ENCODE measurements at places on chromosomes 6 and 20.

- no peak for DNase-seq
Observed at GRCh38 chr6:170410241-170410640, 103.7 kb downstream of the FAM120B start.

DNA sequence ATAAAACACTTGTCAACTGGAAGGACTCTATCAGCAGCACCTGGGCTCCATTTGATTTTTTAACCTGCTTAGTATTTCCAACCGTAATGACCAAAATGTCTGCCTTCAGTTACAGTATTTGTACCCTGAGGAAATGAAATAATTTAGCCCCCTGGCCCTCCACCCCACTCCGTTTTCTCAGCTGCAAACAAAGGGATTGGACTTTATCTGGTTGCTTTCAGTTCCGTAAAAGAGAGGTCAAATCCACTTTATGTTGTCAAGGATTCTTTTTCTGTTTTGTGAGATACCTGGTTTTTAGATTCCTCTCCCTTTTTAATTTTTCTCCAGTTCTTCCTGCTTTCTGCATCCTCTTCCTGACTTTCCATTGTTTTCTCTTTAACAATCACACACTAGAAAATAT, 64.4 kb upstream of the BMP2 start:
- no peak for DNase-seq

GRCh38 chr6:56463443-56463842, 179.2 kb downstream of the DST start:
- no peak for DNase-seq

- peak; percentile 88 for DNase-seq
Observed at GRCh38 chr6:25652007-25652515, at the start of gene SCGN. Gene SCGN (plus strand): TSS chr6:25652215. CDS start chr6:25652404, 189 bp downstream.

DNA sequence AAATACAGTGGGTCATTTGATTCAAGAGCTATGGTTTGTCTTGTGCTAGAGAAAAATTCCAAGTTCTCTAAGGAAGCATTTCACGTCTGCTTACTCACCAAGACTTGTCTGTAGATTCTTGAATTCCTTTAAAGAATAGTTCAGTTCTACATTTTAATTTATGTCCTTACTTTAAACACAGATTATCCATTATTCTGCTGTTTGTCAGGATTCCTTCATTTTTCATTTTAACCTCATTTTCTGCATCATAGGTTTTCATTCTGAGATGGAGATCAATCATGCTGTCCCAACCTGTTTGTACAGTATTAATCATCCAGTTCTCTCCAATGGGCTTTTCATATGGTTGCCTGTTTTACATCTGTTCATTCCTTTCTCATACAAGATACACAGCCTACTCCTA, 24.5 kb upstream of the POPDC3 start:
- DNase-seq: no peak

DNA sequence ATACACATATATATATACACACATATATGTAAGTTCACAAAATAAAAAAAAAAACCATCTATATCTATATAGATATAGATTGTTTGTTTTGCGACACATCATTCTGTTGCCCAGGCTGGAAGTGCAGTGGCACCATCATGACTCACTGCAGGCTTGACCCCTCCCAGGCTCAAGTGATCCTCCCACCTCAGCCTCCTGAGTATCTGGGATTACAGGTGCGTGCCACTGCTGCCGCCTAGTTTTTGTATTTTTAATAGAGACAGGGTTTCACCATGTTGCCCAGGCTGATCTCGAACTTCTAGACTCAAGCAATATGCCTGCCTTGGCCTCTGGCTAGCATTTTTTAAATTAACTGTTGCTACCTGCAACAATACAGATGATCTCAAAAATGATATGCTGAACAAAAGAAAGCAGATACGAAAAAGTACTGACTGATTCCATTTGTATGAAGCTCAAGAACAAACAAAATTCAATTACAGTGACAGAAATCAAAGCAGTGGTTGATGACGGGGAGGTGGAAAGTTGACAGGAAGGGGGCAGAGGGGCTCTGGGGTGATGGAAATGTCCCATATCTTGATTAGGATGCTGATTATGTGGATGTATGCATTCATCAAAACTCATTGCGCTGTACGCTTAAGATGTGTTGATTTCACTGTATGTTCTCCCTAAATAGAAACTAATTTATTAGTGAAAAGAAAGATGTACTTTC, 49.6 kb downstream of the ATXN1 start:
- DNase-seq: no peak

DNA sequence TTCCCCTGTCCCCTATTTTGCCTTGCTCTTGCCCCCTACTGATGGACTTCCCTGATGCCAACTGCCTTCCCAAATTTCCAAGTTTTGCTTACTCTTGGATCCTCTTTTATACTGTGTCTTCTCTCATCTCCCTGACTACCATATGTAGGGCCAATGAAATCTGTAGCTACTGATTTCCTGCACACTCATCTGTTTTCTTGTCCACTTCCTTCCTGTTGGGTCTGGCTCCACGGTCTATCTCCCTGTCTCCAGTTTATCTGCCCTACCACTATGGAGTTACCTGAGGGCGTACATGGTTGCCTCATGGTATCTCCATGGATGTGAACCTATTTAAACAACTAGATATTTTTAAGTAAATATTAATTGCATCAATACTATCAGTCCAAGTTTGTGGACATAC, 140.3 kb upstream of the MCHR2 start:
- DNase-seq: no peak

DNA sequence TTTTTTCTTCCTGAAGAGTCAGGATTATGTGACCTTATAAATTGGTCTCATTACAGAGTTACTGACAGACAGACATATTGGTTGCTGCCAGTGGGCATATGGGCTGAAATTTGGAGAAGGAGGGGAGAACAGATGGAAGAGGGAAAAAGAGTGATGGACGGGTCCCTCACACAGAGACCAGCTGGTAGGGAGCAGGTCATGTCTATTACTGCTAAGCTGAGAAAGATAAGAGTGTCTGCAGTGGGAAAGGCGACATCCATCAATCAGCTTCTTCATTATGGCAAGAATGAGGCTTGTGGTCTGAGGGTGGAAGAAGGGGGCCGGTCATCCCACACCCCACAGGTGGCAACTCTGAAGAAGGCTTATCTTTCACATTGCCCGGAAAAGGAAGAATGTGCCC, 353.8 kb upstream of the RSPO3 start:
- DNase-seq: no peak

DNA sequence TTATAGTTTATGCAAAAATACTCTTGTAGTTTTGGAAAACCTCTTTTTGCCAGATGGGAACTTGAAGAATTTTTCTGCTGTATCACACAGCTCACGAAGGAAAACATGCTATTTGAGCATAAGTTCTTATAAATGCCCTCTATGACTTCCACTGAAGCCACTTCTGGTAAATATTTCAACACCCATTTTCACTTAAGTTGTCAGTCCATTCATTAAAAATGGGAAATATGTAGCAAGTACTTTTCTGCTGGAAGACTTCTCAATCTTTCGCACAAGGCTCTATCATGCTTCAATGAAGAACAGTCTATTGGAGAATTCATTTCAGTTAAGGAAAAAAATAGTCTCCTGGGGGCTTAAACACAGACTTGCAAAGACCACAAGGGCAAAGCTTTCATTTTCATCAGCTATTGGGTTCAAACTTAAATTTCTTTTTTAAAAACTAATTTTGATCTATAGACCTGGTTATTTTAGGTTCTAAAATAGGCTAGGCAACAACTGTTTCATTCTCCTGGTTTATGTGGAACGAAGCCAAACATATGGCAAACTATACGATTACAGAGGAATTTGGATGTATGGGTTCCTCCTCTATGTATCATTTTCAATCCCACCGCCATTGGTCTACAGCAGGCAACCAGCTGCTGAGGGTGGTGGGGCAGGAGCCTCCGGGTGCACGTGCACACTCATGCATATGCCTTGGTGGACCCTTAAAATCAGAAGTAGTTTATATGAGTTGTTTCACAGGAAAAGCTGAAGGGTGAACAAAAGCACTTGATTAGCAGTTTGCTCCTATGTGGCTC, 38.7 kb downstream of the LAMA4 start:
- DNase-seq: no peak

GRCh38 chr6:3231247-3232016, 4.0 kb upstream of the TUBB2B start:
- DNase-seq: peak; percentile 92

GRCh38 chr6:67560068-67560467, 1075.0 kb upstream of the ADGRB3 start:
- DNase-seq: no peak

- DNase-seq: peak; percentile 92
Observed at GRCh38 chr20:325889-326644, 715 bp downstream of the SOX12 start.

DNA sequence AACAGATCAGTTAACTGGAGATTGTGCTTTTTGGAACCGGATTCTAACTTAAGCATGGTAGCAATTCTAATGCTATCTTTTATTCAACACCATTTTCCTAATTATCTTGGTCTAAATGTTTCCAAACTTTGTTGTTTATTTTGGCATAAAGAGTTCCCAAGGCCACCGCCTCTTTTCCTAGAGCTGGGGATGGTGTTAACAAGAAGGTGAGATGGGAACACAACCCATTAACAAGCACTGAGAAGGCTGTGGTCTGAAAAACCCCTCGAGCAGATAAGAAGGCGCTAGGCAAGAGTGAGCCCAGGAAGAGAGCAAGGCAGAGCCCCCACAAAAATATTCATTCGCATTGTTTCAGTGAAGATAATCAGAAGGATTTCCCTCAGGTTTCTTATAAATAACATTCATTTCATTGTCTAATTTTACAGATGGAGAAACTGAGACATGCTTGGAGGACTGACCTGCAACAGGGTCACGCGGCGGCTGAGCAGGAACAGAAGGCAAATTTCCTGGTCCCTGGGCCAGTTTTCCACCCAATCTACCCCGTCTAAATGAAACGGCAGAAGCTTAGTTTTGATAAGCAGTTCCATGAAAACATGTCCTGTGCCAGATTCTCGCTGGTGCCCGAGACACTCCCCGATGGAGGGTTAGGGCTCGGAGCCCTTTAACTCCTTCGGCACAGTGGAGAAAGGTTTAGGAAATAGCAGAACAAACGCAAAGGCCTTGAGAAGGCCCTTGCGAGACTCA, 155.6 kb downstream of the FOXC1 start:
- DNase-seq: no peak

DNA sequence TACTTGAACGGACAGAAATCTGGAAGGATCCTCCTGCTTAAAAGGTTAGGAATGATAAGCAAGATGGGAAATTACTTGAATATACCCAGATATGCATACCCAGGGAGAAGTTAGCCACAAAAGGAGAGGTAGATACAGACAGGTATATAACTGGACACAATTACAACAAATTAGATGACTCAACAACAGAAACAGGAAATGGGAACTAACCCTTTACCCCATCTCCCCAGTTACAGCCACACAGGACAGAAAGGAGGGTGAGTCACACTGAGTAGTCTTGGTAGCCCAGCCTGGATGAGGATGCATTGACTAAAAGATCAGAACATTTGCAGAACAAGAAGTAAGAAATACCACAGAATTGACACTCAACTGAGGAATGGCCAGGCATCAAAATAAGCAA, 61.2 kb downstream of the C6orf52 start:
- DNase-seq: no peak

DNA sequence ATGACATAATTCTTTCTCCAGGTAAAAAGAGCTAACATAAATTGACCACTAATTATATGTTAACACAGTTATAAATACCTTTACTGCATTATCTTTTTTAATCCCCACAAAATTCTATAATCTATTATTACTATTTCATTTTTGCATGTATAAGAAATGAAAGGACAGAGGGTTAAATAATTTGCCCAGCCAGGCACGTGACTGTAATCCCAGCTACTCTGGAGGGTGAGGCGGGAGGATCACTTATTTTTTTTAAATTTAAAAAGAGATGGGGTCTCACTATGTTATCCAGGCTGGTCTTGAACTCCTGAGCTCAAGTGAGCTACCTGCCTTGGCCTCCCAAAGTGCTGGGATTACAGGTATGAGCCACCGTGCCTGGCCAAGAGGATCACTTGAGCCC, 121.9 kb downstream of the SGK1 start:
- no peak for DNase-seq

DNA sequence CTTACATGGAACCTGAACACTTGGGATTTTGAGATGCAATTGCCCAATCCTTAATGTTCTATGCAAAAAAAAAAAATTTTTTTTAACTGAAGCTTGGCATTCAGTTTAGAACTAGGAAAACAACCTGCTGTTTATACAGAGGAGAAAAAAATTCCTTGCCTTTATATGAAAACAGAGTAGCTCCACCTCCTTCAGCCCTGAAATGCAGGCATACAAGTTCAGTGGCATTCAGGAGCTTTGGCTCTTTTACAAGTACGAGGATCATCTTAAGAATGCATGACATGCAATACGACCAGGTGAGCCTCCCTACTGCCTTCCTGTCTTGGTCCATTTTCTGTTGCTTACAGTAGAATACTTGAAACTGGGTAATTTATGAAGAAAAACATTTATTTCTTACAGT, 20.4 kb downstream of the PAX1 start:
- no peak for DNase-seq

GRCh38 chr6:19536838-19537237, 300.3 kb upstream of the ID4 start:
- DNase-seq: no peak

DNA sequence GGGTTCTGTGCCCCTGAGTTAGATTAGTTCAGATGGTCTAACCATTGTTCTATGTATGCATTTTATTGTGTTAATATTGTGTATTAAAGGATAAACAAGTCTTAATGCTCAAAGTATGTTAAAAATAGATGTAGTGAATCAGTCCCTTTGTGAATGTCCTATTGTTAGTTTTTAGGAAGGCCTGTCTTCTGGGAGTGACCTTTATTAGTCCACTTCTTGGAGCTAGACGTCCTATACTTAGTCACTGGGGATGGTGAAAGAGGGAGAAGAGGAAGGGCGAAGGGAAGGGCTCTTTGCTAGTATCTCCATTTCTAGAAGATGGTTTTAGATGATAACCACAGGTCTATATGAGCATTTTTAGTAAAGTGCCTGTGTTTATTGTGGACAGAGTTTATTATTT, 12.3 kb upstream of the HMGN4 start:
- DNase-seq: no peak

GRCh38 chr20:51695574-51696303, 72.5 kb downstream of the ATP9A start:
- DNase-seq: no peak

DNA sequence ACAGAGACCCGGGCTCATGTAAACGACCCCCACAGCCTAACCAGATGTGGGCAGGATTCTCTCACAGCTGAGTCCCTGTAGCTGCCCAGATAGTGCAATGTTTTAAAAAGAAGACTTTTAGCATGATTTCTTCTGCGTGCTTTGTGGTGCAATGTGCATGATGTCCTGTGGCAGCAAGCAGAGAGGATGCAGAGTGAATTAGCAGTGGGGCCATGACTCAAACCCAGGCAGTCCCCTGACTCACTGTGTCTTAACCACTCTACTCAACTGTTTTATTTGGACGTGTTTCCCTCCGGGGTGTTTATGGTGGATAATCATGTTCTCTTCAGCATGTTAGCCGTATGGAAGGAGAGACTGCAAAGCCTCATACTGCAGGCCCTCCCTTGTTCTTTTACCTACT, 247.9 kb downstream of the SLC24A3 start:
- no peak for DNase-seq

All from neural progenitor cell (in vitro differentiated cells).